ENCODE measurements at places on chromosomes 12 and 14.

- DNase-seq, result no peak
These were observed 505 bp downstream of the KCNC2 start for GRCh38 chr12:75208856-75209811.

DNA sequence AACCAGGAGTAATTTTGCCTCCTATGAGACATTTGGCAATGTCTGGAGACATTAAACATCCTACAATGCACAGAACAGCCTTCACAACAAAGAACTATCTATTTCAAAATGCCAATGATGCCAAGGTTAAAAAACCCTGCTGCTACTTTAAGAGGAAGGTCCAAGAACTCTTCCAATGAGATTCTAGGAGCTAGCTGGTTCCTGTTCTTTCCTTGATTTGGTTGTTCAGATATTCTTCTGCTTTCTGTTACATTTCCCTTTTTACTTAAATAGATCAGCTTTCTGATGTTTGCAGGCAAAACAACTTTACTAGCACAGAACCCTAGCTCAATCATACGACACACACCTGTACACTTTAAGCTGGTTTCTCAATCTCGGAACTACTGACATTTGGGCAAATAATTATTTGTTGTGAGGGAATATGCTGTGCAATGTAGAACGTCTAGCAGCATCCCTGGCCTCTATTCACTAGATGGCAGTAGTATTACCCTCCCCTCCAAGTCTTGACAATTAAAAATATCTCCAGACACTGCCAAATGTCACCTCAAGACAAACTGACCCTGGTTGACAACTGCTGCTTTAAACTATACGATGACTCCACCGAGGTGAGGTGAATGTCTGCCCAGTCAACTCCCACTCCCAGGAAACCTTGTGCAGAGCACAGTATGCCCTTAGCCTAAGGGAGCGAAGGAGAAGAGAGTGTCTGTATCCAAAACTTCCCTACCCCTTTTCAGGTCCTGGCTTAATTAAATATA is 4.4 kb downstream of the BLTP3B start:
- no peak for DNase-seq

DNA sequence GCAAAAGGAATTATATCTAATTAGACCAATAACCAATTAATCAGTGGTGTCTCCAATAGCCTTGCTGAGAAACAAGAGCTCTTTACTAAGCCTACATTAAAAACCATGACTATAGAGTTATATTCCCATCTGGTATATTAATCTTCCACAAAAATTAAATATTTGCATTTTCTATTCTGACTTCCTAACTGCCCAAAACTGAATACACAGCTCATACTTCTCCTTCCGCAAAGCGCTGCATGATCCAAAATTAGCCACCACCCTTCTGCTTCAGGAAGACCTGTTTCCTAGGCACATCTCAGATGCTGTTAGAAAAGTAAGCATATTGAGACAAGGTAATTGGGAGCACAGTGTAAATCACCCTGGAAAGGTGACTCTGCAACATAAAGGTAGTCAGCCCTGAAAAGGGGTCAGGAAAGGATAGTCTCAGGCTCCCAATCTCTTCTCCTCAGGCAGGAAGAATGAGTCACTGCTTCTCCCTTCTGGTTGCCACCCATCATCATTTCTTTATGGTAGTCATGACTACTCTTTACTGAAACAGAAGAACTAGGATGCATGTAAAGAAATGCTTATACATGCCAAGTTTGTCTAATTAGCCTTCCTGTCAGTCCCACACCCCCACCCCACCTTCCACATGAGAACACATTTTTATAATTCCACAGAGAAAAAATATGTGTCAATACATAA is 54.3 kb downstream of the PLCZ1 start:
- peak; percentile 16 for DNase-seq

DNA sequence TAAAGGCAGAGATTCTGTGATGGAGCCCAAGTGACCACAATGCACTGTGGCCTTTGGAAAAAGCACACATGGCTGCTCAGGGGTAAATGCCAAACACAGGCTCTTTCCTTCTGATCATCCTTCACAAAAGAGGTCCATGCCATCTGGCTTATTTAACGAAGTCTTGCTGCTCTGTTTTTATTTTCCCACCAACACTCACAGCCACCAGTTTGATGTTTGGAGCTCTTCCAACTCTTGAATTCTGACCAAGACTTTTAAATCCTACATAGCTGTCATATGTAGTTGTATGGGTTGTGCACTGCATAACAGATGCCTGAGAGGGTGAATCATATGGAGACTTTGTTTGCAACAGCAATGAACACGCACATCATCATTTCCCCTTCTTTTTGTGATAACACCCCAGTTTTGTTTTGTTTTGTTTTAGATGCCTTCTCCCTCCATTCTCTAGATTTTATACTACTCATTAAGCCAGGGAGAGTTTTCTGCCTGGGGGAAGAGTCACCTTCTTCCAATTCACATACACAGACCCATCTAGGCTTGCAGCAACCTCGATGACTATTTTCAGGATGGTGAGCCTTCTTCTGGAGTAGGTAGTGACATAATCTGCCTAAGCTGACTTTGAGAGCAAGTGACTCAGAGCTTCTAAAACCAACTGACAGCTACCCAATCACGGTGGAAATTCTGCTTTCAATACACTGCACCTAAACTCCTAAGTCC is 145.2 kb upstream of the WSCD2 start:
- DNase-seq, result no peak

GRCh38 chr14:77746064-77746702 is 14.8 kb downstream of the SNW1 start:
- DNase-seq, result no peak

- DNase-seq, result no peak
These were observed 106.7 kb downstream of the KIF26A start for GRCh38 chr14:104245075-104245474.

All from GM04503 (cell line).